NCI-H1092 (cell line): ENCODE measurements at places on chromosomes 16 and 17.

GRCh38 chr16:67930678-67931211, 917 bp downstream of the CTRL start:
- DNase-seq, result no peak

GRCh38 chr17:50055426-50056216, at the start of gene ITGA3:
ITGA3 (plus strand) TSS chr17:50056110; CDS start chr17:50056440, 330 bp downstream.
- peak; percentile 48 for DNase-seq

- peak; percentile 65 for DNase-seq
Observed at GRCh38 chr16:29806641-29807425, 504 bp downstream of the MAZ start.

DNA sequence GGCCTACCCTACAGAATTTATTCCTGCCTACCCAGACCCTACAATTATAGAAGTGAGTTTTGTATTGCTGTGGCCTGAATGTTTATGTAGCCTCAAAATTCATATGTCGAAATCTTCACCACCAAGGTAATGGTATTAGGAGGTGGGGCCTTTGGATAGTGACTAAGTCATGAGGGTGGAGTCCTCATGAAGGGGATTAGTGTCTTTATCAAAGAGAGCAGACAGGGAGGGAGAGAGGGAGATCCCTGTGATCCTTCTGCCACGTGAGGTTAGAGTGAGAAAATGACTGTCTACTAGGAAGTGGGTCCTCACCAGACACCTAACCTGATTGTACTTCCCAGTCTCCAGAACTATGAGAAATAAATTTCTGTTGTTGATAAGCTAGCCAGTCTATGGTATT, 981 bp upstream of the DUXB start:
- DNase-seq, result no peak

GRCh38 chr17:63039342-63039741, 73.3 kb downstream of the TANC2 start:
- DNase-seq, result no peak

GRCh38 chr17:56314984-56315602, 161.8 kb downstream of the ANKFN1 start:
- no peak for DNase-seq

- no peak for DNase-seq
Observed at GRCh38 chr17:42188749-42189650, 3.7 kb upstream of the HCRT start.

DNA sequence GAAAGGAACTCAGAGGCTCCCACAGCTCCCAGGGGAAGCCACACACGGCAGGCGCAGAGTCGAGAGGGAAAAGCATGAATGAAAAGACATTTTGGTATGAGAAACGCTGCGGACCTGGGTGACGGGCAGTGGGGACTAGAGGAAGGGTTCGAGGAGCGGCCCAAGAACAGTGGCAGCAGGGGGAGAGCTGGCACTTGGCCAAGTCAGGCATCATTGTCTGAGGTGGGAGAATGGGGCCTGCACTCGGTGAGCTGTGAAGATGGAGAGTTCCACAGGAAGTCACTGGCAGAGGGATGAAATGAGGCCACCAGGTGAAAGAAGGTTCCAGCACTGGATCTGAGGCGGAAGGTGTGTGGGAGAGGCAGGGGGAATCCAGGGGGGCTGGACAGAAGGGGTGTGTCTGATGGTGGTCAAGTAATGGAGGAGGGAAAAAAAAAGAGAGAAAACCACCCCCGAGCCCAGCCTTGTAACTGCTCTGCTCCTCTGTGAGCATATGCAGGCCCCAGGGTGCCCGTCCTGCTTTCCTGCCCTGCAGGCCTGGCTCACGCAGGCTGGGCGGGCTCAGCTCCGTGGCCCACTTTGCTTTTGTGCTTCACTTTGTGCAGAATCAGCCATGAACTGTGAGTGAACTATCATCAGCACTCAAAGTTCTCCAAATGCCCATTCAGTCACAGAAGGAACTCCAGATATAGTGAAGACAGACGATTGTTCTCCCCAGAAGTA, 31.8 kb downstream of the TMEM204 start:
- DNase-seq, result no peak

DNA sequence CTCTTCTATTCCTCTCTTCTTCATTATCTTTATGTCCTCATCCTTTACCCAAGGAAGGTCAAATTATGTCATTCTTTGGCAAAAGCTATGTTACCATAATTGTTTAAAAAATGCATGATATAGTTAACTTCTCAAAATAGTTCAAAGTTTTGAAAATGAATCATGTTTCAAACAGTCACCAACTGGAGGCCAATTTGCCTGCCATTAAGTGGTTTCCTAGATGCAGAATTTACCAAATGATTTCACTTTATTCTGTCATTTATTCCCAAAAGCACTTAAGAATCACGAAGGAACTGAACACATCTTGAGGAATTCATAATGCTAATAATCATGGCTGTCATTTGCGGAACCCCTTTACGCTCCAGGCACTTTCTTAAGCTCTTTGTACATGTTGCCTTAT, 190.9 kb upstream of the CDH11 start:
- DNase-seq, result no peak

DNA sequence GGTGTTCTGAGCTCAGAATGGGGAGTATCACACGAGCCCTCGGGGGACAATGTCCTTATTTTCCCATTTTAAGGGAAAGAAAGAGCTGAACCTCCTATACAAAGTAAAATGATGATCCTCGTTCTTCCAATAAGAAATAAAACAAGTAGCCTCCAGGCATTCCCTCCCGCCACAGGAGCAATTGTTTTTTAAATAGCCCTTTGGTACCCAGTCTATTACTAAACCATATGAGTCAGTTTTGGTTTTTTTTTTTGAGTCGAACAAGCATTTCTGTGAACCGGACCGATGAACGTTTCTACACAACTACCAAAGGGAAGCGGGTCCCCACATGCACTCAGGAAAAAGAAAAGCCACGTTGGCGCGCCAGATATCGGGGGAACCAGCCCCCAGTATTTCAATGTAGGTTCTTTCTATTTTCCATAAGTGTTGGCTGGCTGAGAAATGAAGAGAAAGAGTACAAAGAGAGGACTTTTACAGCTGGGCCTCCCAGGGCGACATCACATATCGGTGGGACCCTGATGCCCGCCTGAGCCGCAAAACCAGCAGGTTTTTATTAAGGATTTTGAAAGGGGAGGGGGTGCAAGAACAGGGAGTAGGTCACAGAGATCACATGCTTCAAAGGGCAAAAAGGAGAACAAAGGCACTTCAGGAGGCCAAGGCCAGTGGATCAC, 3.8 kb upstream of the DCXR start:
- DNase-seq, result no peak

DNA sequence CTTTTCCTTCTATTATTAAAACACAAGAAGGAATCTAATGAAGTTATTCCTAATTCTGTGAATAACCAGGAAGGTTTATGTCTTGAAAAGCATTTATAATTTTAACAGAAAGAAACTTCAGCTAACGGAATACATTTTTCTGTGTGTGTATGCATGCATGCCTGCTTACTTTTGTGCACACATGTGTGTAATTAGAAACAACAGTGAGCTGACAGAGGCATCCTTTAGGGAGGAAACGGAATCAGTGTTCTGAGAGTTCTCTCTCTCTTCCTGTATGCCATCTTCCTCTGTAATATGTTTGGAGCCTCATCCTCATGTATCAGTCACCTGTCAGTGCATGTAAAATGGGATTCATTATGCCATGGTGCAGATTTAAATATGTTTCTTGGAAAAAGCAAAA, 107.0 kb downstream of the MAP2K4 start:
- no peak for DNase-seq

DNA sequence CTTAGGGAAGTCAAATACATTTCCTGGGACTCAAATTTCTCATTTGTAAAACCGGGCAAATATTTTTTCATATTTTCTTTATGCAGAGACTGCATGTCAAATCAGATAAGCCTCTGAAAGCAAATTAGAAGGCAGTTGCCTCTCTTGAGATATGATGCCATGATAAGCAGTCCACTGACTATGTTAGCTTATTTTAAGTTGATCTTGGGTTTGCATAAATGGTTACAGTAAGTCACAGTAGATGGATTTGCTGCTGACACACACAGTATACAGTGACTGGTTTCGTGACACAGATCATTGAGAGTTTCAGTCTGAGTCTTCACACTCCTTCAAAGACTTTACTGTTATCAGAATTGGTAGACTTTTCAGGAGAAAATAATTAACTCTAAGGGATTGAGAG, 927.6 kb upstream of the CDH8 start:
- no peak for DNase-seq

DNA sequence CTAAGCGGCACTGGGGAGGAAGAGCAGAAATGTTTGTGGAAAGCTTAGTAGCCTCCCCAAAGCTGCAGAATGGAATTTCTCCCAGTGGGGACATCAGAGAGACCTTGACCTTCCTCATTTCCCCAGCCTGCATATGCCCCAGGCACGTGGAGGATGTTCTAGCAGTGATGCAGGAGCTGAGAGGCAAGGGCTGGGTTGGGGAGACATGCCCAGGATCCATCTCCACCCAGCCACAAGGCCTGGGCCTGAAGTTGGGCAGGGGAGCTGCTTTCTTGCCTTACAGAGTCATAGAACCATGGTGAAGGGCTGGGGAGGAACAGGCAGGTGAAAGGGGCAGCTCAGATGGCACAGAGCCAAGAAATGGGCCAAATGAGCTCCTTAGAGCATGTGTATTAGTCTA, 104.0 kb downstream of the TMEM132E start:
- DNase-seq, result no peak

DNA sequence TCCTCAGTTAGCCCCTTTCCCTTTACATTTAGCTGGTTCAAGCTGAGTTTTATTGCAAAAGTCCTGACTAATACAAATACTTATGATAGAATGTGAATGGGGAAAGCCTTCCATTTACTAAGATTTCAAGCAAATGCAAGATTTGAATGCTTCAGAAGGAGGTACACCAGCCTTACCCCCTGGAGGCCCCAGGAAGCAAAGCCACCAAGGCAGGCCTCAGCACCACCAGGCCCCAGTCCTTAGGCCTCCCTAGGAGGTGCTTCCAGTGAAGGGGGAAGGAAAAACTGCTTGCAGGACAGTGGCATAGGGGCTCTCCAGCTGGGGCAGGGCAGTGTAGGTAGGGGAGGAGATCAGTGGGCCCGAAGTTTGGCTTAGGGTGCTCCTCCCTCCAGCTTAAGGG, 7.3 kb upstream of the PRPSAP2 start:
- no peak for DNase-seq

GRCh38 chr17:79485991-79486390, 124.9 kb downstream of the RBFOX3 start:
- DNase-seq, result no peak

DNA sequence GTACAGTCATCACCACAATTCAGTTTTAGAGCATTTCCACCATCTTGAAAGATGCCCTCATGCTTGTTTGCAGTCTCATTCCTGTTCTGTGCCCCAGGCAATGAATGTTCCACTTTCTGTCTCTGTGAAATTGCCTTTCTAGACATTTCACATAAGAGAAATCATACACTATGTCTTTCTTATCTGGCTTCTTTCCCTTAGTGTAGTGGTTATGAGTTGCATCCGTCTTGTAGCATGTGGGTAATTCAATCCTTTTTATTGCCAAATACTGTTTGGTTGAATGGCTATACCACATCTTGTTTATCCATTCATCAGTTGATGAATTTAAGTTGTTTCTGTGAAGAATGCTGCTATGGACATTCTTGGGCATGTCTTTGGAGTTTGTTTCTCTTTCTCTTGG, 132.5 kb upstream of the PLCG2 start:
- no peak for DNase-seq

- no peak for DNase-seq
Observed at GRCh38 chr17:65064452-65065019, 8.0 kb upstream of the GNA13 start.

- no peak for DNase-seq
Observed at GRCh38 chr17:6101706-6102105, 31.5 kb downstream of the WSCD1 start.

GRCh38 chr17:76929601-76930000, 61.4 kb downstream of the MGAT5B start:
- no peak for DNase-seq

DNA sequence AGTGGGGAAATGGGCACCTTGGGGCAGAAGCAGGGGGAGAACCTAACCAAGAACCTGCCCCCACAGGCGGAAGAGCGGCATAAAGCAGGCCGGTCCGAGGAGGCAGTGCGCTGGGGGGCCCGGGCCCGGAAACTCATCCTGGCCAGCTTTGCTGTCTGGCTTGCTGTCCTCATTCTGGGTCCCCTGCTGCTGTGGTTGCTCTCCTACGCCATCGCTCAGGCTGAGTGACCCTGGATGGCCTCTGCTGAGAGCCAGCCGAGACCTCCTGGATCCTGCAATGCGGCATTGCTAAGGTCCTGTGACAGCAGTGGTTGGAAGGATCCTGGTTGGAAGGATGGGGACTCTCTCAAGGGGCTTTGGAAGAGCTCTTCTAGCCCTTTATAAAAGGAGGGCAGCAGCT, 4.5 kb upstream of the PHKG2 start:
- DNase-seq, result no peak

- DNase-seq, result no peak
Observed at GRCh38 chr16:69834807-69835466, 72.8 kb downstream of the WWP2 start.
